ENCODE measurements at places on chromosomes 1 and 21.

GRCh38 chr1:81582467-81582986 lies 218.2 kb upstream of the ADGRL2 start:
- no peak for DNase-seq

- DNase-seq, result no peak
Observed at GRCh38 chr1:233289676-233290075, 5.8 kb downstream of the PCNX2 start.

DNA sequence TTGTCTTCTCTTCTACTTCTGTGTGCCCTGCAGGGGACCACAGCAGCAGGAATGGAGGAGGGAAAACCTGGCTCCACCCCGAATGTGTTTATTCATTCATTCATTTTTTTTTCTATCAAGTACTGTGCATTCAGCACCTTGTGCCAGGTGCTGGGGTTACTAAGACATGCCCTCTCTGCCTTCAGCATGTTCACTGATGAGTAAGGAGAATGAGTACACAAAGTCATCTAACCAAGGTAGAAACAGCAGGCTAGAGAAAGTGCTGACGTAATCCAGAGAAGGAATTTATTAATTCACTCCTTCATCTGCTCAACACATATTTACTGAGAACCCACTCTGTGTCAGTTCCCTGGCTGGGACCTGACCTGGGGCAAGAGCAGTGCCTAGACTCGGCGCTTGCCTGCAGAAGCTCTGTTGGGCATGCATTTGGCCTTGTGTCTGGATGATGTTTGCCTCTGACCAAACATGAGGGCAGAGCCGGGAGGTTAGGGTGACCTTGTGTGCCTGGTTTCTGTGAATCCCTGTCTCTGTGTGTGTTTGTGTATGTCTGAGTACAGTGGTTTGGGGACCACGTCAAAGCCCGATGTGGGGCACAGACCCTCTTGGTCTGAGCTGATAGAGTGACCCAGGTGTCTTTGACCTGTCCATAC lies 3.3 kb upstream of the MYOG start:
- DNase-seq, result peak; percentile 77

GRCh38 chr1:59322394-59322793 lies 25.5 kb downstream of the FGGY start:
- no peak for DNase-seq

GRCh38 chr1:239647045-239647444 lies 260.7 kb downstream of the CHRM3 start:
- DNase-seq, result no peak

GRCh38 chr1:159196543-159196942 lies 8.1 kb upstream of the ACKR1 start:
- no peak for DNase-seq

- DNase-seq, result no peak
Observed at GRCh38 chr21:18104802-18105201, 139.8 kb upstream of the CHODL start.

- DNase-seq, result no peak
Observed at GRCh38 chr1:226666692-226667091, 72.4 kb downstream of the ITPKB start.

DNA sequence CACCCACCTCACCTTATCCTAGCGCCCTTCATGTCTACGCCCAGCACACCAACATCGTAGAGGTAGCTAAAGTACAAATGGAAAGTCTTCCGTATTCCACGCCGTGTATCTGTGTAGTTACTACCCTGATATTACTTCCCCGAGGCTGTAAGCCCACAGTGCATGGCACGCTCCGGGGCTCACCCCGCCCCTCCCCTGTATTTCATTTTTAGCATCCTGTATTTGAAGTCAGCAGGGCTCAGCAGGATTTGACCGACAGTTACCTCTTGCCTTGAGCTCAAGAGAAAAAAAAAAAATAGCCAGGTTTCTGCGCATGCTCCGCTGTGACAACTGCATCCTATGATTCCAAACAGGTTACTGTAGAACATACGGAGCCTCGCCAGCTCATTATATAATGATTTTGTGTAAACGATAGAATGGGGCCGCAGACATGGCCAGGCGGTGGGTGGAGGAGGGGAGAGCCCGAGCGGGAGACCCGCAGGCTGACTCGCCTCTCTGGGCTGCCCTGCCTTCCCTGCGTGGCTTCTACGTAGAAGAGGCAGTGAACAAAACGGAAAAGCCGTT lies 1.3 kb downstream of the ABCG1 start:
- peak; percentile 60 for DNase-seq

DNA sequence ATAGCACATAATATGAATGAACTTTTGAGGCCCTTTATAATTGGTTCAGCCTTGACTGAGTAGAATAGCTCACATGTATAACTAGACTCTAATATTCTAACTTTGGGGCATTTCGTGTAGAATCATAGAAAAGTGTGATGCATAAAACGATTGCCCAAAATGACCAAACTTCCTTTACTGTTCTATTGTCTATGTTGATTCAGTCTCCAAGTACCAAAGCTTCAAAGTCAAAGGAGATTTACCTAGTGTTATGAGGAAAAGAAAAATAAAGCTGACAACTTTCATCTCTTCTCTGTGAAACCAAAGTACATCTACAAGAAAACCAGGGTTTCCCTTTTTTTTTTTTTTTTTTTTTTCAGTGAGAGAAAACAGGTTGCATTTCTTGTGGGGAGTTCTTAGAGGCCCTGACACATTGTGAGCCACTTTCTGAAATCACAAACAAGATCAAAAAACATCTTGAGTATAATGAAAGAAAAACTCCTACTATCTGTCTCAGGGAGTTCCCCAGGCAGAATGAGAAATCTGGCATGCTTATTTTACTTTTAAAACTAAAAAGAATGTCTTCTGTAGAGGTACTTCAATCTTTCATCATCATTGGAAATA lies 183.4 kb downstream of the TNFSF18 start:
- no peak for DNase-seq

DNA sequence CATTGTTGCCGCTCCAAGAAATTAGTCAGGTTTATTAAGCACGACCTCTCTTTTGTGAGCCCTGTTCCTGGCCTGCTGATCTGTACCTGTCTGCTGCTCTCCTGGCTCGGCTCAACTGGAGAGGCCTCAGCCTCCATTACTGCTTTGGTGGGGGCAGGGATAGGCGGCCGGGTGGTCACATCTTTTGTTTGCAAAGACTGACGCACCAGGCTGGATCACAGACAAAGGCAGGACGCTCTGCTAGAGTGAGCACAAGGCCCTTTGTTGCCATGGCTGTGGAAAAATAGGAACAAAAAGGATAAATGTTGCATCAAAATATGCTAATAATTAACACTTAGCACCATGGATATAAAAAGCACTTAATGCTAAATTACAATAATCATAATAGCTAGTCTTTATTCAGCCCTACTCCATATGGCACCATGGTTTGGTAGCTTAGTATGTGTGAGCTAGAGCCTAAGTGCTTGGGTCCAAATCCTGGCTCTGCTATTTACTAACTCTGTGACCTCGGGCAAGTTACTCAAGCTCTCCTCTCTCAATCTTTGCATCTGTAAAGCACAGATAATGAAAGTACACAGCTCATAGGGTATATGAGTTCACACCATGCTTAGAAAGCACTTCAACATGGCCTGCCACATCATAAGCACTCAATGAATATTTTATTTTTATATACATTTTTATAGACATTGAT lies 28.9 kb upstream of the HPDL start:
- no peak for DNase-seq

GRCh38 chr21:21051109-21052055 lies 53.2 kb downstream of the NCAM2 start:
- DNase-seq, result no peak
